Posterior vena cava (tissue), 2 donors: ENCODE measurements at places on chromosomes 6 and 20. TPM values are rescaled to one million over a fixed set of nuclear protein-coding genes. Genes with fewer than 3 reads are reported as not detected.

The RNF5 gene
- total RNA-seq, result 46.7 TPM

The KCNG1 gene
- total RNA-seq, result 0.24 TPM

The BMP7 gene
- not detected for total RNA-seq

The CST3 gene
- 1,234 TPM for total RNA-seq

The GPSM3 gene
- total RNA-seq, result 15.4 TPM

The SNX3 gene
- total RNA-seq, result 182 TPM

The ARMC12 gene
- total RNA-seq, result 0.57 TPM

The SPATS1 gene
- total RNA-seq, result not detected

The OPRM1 gene
- not detected for total RNA-seq

The FOXQ1 gene
- total RNA-seq, result not detected

The TNNC2 gene
- total RNA-seq, result 0.48 TPM

The DTNBP1 gene
- 15.8 TPM for total RNA-seq

The VIP gene
- total RNA-seq, result 0.57 TPM

The GJA10 gene
- total RNA-seq, result not detected

The NR2E1 gene
- not detected for total RNA-seq

The FYN gene
- total RNA-seq, result 87.0 TPM

The MUC22 gene
- not detected for total RNA-seq

The PREX1 gene
- 22.0 TPM for total RNA-seq

The RNGTT gene
- 13.2 TPM for total RNA-seq

The C6orf118 gene
- total RNA-seq, result not detected

The B4GALT5 gene
- total RNA-seq, result 26.1 TPM

The FOXF2 gene
- total RNA-seq, result 1.2 TPM

The OR2J3 gene
- total RNA-seq, result not detected

The GSTA3 gene
- total RNA-seq, result not detected

The MEA1 gene
- total RNA-seq, result 45.9 TPM

The ENPP4 gene
- 14.6 TPM for total RNA-seq

The DEFB132 gene
- not detected for total RNA-seq

The TNF gene
- 0.81 TPM for total RNA-seq

The ATP6V1G2 gene
- total RNA-seq, result 1.2 TPM

The TRDN gene
- total RNA-seq, result 5.4 TPM

The KCNK16 gene
- total RNA-seq, result not detected

The TSBP1 gene
- total RNA-seq, result not detected

The SEMG1 gene
- not detected for total RNA-seq

The COL12A1 gene
- total RNA-seq, result 222 TPM

The TREM2 gene
- total RNA-seq, result 3.8 TPM

The TGM3 gene
- not detected for total RNA-seq

The HDGFL1 gene
- not detected for total RNA-seq

The BPIFA1 gene
- not detected for total RNA-seq

The PRL gene
- total RNA-seq, result not detected

The NDUFAF5 gene
- total RNA-seq, result 30.2 TPM

The ZSCAN23 gene
- 2.8 TPM for total RNA-seq

The PDE7B gene
- 5.9 TPM for total RNA-seq

The GHRH gene
- total RNA-seq, result not detected

The TSPYL4 gene
- total RNA-seq, result 17.4 TPM

The RHAG gene
- 0.28 TPM for total RNA-seq

The LAMA5 gene
- total RNA-seq, result 131 TPM

The GRIK2 gene
- 1.5 TPM for total RNA-seq

The MAS1L gene
- total RNA-seq, result not detected

The MCCD1 gene
- not detected for total RNA-seq

The ZSCAN12 gene
- total RNA-seq, result 4.2 TPM

The BACH2 gene
- total RNA-seq, result 4.5 TPM
